CD4-positive, alpha-beta T cell treated with Interleukin-17A for 1 hour (primary cell): ENCODE measurements at places on chromosomes 6 and 20.

DNA sequence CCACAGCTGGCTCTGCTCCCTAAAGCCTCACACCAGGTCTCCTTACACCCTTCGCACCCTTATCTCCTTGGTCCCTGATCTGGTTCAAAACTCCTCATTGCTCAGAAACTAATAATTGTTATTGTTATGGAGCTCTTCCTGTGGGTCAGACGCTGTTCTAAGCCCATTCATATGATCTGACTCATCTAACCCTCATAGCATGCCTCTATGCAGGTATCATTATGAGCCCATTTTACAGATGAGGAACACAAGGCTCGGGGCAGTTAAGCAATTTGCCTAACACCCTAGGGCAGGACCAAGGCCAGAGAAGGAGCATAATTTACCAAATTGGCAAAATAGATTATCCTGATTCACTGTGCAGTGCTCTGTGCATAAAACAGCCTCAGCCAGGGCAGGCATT, 51.8 kb upstream of the CCDC167 start:
- no peak for DNase-seq

- DNase-seq = no peak
Observed at GRCh38 chr20:48986899-48987298, 59.2 kb upstream of the CSE1L start.

DNA sequence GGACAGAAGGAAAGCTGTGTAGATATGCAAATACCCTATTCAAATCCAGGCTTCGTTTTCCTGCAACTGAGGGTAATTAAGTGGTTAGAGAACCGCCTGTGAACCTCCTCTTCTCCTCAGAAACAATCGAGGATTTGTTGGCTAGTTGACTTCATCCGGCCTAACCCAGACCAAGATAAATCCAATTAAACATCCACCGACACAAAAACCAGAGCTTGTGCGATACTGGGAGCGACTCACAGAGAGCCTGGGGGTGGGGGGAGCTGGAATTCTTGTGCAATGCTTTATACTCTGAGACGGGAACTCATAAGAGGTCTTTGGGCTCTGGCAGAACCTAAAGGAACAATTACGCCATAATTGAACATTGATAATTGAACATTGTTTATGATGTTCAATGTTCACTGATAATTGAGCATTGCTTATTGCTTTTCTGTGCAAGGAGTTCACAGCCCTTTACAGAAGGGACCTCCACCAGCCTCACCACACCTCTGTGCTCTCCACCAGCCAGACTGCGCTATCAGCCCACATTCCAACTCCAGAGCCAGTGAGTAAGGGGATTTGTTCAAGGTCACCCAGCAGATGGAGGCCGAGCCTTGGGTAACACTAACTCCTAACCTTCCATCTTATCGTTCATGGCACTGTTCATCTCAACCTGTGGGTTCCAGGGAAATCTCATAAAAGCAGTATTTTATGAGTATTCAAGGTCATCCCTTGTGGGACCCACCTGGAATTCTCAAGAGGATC, 429.6 kb upstream of the JARID2 start:
- no peak for DNase-seq

DNA sequence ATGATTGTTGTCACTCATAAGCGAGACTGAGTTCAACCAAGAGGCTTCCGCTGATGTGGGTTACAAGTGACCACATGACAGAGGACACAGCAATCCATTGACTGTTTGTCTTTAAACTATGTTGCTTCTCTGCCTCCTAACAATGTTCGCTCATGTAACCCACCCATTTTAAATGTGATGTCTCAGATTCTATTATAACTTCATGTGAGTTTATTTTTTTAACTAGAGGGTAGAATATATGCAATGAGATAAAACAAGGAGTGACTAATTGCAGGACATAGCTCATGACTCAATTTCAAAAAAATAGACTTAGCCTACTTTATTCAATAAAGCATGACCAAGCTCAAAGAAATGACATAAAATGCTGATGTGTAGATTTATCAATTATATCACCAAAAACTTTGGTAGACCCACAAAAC, 119.2 kb upstream of the SASH1 start:
- no peak for DNase-seq

DNA sequence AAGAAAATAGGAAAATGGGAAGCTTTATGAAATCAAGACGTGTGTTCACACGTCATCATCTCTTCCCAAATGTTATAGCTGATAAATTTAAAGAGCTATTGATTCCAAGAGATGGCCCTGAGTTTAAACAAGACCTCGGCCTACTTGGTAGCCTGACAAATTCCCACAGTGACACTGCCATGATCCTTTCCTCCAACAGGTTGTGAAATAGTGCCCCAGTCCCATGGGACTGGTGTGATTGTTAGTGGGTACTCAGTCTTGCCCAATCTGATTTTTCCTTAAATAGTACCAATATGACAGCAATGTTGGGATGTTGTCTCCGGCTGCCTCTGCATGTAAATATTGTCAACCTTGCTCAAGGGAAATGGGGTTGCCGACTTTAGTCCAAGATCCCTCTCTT, 34.5 kb downstream of the RIOK1 start:
- no peak for DNase-seq

DNA sequence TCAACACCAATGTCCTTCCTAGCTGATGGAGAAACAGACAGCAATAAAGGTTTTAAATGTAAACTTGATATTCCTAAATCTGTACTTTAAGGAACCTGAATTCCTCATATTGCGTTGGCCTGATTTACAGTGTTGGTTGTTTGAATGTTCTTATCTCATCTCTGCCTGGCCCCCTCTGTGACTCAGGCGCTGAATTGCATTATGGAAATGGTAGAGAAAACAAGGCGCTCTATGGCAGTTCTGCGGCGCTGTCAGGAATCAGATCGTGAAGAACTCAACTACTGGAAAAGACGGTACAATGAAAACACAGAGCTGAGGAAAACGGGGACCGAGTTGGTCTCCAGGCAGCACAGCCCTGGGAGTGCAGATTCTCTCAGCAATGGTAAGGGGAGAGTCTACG, 32.6 kb upstream of the C20orf144 start:
- DNase-seq = no peak
